ENCODE measurements at places on chromosomes 2 and 18.

GRCh38 chr2:135563793-135564192, 32.5 kb downstream of the R3HDM1 start:
- no peak for DNase-seq

DNA sequence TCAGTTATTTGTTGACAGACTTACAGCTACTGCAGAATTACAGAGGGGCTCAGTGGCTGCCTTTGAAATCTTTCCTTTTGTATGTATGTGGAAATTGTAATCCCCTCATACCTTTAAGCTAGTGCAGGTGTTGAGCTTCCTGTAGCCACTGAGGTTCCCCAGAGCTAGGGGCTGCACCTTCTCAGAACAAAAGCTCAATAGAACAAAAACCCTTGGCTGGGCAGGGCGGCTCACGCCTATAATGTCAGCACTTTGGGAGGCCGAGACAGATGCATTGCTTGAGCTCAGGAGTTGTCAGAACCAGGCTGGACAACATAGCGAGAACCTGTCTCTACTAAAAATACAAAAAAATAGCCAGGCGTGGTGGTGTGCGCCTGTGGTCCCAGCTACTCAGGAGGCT, 41.3 kb upstream of the CHMP1B start:
- no peak for DNase-seq

GRCh38 chr18:41486575-41486974, 468.5 kb upstream of the PIK3C3 start:
- DNase-seq = no peak

DNA sequence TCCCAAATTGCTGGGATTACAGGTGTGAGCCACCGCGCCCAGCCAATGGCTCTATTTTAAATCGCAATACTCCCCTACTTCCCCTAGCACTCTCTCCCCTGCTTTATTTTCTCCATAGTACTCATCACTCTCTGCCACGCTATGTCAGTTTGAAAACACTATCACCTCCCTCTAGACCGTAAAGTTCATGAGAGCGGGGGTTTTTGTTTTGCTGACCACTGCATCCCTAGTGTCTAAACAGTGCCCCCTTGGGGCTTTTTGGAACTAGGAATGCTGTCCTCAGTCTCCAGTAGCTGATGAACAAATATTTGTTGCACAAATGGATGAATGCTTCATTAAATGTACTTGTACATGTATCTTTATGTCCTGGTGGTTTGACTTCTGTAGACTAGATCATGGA, 44.1 kb downstream of the ATOH8 start:
- DNase-seq = no peak

GRCh38 chr2:39568116-39568515, 97.6 kb upstream of the TMEM178A start:
- DNase-seq = no peak

DNA sequence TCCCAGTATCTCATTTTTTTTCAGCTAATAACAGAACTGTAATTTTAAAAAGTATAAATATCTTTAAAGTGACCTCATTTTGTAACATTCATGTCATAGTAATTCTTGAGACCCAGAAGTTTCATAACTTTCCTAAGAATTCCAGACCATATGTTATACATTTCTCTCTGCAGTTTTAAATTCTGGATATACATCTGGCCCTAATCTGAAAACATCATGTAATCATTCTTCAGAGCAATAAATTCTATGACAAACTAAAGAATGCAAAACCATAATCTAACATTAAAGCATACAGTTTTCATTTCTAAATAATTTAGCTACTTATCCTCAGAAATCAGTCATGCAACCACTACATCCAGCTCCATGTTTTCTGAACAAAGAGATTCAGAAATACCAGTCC, 198.3 kb upstream of the SLC35G4 start:
- DNase-seq = no peak

- no peak for DNase-seq
Observed at GRCh38 chr2:83850071-83850725, 608.9 kb downstream of the SUCLG1 start.

DNA sequence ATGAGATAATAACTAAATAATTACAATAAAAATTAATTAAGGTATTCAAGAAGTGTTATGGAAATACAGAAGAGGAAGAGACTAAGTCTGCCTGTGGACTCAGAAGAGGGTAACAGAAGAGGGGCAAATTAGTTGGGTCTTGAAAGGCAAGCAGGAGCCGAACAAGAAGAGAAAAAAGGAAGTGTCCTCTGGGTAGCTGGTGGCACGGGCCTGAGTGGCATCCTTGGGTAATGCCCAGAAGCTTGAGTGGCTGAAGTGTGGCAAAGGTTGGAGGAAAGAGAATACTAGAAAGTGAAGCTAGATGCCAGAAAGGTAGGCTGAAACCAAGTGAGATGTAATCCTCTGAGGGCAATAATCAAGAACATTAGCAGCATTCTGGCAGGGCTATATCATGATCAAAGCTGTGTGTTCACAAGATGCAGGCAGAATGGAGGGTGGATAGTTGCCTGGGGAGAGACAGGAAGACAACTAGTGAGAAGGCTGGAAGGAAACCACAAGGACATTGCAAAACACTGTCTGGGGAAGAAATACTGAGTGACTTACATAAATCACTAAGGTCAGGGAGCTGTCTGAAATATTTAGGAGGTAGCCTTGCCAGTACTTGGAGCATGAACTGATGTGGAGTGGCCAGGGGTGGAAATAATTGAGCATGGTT, 16.2 kb downstream of the DOCK10 start:
- no peak for DNase-seq

DNA sequence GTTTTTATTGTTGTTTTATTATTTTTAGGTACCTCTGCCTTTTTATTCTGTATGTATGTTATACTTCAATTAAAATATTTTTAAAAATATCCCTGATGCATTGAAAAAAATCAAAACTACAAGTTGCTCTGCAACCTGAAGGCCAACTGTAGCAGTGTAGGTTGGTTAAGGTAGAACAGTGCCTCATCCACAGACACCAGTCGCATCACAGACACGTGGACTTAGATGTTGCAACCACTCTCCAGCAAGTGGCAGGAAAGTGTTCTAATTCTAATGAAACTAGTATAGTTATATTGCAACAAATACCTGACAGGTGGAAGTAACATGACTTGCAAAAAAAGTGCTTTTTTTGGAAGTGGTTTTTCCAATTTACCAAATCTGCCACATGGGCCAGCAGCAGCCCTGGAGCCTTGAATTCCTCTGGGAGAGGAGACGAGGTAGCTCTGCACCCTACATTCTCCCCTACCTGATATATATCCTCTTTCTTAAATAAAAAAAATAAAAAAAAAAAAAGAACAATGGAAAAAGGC, 28.4 kb upstream of the SLC3A1 start:
- DNase-seq = no peak

- no peak for DNase-seq
Observed at GRCh38 chr18:44594799-44595467, 85.8 kb upstream of the SETBP1 start.

DNA sequence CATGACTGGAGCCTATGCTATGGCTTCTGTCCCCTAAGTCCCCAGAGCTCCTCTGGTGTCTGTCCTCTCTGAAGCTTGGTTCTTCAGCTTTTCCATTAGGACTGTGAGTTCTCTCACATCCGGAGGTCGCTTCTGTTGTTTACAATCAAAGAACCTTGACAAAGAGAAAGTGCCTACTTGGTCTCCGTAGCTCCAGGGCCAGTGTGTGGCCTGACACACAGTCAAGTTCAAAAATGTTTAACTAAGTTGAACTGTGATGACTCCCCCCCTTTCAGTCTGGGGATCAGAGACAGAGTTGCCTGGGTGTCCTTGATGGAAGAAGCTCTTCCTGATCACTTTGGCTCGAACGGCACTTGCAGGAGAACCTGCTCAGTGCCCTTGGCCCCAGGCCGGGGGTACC, 26.3 kb upstream of the YWHAQ start:
- no peak for DNase-seq

- no peak for DNase-seq
Observed at GRCh38 chr2:71143782-71144181, 13.3 kb downstream of the MPHOSPH10 start.

DNA sequence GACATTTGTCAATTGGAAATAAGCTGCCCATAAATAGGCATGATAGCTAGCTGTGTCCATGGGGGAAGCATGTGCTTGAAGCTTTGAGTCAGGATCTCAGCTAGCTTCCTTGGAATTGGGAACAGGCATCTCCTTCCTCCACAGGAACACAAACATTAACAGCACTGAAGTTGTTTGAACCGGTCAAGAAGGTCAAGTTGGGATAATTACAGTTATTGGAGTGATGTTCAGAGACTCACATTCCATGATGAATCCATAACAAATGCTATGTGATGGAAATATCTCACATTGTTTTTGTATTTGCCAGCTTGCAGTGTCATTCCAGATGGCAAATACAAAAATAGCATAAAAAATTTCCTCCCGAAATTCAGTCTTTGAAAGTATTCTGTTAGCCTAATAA, 347.6 kb upstream of the SMIM21 start:
- no peak for DNase-seq

DNA sequence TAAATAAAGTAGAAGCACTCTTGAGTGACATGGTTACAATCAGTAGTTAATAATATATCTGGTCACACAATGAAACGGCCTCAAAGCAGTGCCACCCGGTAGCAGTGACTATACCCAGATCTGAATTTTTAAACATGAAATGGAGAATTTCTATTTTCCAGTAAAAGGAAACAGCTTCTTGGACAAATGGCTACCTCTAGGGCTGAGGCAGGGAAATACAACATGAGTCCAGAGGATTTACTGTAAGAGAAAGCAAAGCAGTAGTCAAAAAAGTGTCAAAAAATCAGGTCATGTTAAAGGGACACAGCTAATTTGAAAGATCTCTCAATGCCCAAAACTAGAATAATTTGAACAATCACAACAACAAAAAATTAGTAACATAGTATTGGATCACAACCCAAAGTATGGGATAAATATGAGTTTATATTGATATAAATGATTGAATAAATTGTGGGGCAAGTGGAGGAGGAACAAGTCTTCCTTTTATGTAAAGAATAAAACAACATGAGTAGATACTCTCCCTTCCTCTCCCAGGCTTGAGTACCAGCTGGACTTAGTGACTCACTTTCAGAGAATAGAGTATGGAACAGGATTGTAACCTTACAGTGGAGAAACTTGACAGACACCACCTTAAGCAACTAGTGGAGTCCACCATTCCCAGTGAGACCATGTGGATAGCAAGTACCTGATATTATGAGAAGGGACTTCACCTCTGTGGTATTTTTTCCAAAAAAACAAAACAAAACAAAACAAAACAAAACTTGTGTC, 180.8 kb downstream of the MBD2 start:
- no peak for DNase-seq

DNA sequence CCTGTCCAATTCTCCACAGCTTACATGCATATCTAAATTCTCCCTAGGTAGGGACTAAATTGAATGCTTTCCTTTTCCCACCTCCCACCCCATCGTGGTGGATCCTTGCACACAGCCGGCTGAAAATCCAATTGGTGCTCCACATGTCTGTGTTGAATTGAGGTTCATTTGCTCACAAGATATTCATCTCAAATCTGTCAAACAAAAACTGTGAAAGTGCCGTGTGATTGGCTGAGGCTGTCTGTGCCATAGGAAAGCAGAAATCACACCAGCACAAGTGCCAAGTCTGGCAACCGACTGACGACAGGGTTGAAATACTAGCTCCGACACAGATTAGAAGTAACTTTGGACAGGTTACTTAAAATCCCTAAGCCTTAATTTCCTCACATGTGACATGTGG, 823.3 kb downstream of the TDRD15 start:
- DNase-seq = no peak

DNA sequence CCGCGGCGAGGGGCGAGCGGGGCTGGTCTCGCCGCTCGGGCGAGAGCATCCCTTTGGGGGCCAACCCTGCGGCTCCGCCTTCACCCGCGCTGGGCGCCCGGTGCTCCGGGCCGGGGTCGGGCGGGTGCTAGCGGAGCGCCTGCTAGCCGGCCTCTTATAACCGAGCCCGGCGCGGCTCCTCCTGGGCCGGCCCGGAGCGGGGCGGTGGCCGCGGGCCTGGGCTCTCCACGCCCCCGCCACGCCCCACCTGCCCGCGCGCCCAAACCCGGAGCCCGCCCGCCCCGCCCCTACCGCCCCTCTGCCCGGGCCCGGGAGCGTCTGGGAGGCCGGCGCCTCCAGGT, at the start of gene FOXI3:
FOXI3 (minus strand) TSS at position 129 of the 341 bp plus-strand sequence. CDS start 158 bp downstream, outside the sequence.
- peak; percentile 15 for DNase-seq

GRCh38 chr2:216142540-216142939, 33.4 kb downstream of the XRCC5 start:
- DNase-seq = no peak

DNA sequence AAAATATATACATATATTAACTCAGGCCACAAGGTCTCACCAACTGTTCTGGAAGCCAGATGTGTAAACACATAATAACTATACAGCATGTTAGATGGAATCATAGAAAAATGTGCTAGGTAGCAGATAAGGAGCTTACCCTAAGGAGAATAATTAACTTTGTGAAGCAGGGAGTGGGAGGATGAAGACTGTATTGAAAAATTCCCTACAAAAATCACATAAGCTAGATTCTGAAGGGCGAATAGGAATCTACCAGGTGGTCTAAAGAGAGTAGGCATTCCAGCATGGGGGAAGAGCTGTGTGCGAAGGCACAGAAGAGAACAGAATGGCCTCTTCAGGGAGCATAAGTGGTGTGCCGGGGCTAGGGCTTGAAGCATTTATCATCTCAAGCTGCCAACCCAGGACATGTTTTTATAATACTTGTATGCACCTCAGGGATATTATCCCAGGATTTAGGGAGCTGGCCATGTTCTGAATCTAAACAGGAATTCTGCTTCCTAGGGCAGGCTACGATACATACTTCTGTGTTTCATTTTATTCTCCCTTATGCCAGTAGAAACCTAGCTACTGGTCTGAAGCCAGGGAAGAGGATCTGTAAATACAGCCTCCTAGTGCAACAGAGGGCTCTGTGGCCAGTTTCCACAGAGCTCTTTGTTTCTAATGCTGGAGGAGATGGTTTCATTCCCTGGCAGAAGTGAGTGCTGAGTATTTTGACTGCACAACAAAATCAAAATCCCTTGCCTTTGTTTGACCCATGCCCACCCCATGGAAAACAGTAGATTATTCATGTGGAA, 56.7 kb downstream of the NEMP2 start:
- no peak for DNase-seq
